ENCODE measurements at places on chromosomes 2 and 18. TPM values are rescaled to one million over a fixed set of nuclear protein-coding genes. Genes with fewer than 3 reads are reported as not detected.

Gene VWC2L
- total RNA-seq, result not detected

DNA sequence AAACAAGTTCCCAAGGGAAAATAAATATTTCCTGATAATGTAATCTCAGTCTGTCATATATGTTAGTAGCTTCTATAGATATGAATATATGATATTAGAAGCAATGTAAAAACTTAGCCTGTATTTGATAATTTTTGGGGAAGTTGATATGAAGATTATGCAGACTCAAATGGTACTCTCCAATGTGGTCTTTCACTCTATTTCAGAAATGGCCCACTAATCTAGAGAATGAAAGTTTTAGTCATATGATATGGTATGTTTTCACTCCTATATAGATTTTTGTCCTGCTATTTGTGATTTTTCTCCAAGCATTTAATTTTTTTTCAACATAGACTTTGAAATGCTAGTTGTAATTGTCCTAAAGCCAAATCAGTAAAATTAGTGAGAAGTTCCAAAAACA is 236.7 kb upstream of the BOD1L2 start:
- no peak for DNase-seq

DNA sequence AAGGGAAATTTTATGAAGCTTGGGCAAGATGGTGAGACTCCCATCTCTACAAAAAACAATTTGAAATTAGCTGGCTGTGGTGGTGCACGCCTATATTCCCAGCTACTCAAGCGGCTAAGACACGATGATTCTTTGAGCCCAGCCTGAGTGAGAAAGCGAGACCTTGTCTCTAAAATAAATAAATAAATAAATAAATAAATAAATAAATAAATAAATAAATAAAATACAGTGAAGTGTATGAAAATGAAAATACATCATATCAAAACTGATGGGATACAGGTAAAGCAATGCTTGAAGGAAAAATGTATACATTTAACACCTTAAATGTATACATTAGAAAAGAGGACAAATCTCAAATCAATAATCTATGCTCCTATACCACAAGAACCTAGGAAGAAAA is 15.7 kb downstream of the EXOC6B start:
- DNase-seq, result no peak

GRCh38 chr2:102789349-102790090 is 27.7 kb downstream of the TMEM182 start:
- DNase-seq, result no peak

- DNase-seq, result no peak
Measured at GRCh38 chr2:216110620-216111019, 1.5 kb downstream of the XRCC5 start.
